ENCODE measurements at places on chromosomes 7 and 10. TPM values are rescaled to one million over a fixed set of nuclear protein-coding genes. Genes with fewer than 3 reads are reported as not detected.

DNA sequence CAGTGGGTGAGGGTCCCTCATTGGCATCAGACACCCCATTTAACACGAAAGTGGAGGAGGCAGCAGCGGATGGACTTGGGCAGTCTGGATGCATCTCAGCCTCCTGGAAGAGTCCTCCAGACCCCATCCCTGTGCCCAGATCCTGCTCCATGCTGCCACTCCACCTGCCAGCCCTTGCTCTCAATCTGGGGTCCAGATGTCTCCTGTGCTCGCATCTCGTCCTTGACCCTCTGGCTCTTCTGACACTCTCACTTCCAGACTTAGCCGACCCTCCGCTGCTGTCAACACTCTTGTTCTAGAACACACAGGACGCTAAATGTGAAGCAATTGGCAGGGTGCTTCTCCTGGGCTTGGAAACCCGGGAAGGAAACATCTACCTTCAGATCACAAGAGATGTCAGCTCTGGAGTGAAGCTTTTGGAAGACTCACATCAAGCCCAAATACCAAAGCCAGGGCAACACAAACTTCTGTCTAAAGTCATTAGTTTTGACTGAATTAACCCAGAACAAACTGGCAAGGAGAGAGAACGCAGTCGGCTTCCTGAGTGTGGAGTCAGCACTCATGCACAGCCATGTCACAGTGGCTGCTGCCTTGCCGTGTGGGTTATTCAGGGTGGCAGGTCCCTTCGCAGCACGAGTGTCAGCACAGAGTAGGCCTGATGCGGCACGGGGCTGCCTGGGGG lies 379.1 kb downstream of the TCERG1L start:
- DNase-seq: no peak

GRCh38 chr7:71868797-71869196 lies 543.3 kb downstream of the CALN1 start:
- no peak for DNase-seq

DNA sequence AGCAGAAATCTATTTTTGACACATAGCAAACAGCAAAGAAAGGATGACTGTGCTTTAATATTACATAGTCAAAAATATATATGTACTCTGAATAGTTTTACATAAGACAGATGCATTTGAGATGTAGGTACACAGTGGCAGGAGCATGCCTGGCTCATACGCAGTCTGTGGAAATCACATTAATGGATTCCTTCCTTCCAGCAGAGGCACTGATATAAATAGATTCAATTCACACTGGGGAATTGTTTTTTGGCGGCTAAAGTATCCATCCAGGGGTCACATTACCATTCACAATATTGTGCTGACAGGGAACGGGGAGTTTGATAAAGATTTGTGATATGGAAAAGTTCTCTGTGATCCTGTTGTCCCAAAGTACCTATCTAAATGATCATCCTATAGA lies 72.5 kb upstream of the AGR3 start:
- no peak for DNase-seq

GRCh38 chr7:104272767-104273384 lies 55.5 kb upstream of the LHFPL3 start:
- no peak for DNase-seq

DNA sequence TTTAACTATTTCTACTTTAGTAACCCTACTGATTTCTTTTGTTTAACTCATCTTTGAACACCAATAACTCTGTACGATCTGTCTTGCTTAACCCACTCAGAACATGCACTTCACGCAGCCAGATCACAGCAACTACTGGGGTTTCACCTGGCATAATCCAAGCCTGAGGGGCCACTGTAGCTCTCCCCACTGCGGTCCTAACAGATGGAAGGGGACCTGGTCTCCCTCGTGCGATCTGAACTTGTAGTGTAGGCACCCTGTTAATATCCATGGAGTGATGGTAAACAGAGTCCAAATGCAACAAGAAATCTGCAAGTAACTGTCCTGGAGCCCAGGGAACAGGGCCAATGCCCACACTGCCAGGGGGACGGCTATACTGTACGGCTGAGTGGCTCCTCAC lies 45.5 kb downstream of the INSIG1 start:
- no peak for DNase-seq

GRCh38 chr7:117019786-117020590 lies 66.7 kb downstream of the ST7 start:
- DNase-seq: peak; percentile 67

DNA sequence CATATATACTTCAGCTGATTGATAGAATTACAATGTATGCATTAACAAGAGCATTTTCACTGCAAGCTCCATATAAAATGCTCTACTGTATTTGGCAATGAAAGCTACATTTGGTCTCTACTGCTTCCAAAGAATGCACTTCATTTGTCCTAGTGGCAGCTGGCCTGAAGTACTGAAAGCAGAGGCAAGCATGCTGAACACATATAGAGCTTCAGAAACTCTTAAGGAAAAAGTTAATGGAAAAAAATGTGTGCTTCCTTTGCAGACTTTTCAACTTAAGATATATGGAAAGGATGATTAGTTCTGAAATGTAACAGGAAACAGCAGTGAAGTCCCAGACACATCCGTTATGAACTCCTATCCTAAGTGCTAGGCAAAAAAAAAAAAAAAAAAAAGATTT lies 537.1 kb upstream of the POM121L12 start:
- no peak for DNase-seq

DNA sequence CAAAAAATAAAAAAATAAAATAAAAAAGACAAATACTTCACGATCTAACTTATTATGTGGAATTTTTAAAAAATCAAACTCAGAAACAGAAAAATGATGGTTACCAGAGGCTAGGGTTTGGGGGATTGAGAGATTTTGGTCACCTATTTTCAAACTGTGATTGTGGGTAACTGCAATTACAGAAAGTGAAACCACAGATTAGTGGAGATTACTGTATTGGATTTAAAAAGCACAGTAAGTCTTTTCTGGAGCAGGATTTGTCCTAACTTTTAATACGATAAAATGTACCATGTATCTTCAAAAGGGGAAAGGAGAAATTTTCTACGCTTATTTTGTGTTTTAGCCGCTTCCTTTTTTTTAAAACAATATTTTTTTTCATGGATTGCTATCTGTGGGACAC lies 1204.9 kb upstream of the LRRTM3 start:
- no peak for DNase-seq

The HTR5A gene
- not detected for total RNA-seq
